ENCODE measurements at places on chromosomes 6 and 20. TPM values are rescaled to one million over a fixed set of nuclear protein-coding genes. Genes with fewer than 3 reads are reported as not detected.

DNA sequence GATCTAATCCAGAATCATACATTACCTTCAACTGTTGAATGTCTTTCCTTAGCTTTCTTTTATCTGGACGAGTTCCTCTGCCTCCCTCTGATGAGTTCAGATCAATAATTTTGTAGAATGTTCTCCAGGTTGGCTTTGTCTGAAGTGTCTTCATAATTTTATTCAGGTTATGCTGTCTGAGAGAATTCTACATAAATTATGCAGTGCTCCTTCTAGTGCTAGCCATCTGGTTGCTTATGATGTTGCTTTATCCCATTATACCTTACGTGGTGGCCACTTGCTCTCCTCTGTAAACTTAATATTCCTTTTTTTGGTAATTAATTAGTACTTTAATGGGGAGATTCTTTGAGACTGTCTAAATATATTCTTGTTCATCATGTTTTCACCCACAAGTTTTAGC lies 67.7 kb upstream of the PTCHD4 start:
- no peak for DNase-seq

GRCh38 chr6:79762370-79762769 lies 131.2 kb downstream of the SH3BGRL2 start:
- no peak for DNase-seq

The C20orf204 gene
- 7.8 TPM for total RNA-seq

- no peak for DNase-seq
Observed at GRCh38 chr6:144139817-144140216, 10.5 kb upstream of the STX11 start.

The ANGPT4 gene
- not detected for total RNA-seq

DNA sequence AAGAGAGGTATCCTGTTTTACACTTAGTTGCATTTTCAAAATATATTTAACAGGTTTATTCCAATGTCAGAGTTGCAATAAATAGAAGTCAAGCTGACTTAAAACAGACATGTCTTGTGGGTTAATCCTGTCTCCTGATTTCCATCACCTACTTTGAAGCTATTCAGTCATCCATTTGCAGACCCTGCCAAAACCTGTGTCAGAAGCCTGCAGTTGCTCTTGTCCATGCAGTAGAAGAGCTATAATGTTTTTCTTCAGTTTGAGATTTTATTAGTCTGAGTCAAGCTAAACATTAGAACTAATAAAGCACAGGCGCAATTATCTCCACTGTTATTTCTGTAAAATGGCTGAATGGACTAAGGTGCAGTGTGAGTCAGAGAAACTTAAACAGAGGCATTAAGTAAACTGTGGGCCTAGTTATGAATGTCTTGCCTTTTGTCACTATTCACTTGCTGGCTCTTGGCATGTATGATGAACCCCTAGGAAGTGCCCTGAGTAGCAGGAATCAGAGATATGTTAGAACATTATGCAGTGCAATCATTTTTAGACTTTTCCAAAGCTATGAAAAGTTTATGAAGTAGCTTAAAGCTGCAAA lies 11.0 kb upstream of the HDGFL1 start:
- DNase-seq: no peak

- no peak for DNase-seq
Observed at GRCh38 chr6:100343316-100344077, 121.2 kb downstream of the SIM1 start.

DNA sequence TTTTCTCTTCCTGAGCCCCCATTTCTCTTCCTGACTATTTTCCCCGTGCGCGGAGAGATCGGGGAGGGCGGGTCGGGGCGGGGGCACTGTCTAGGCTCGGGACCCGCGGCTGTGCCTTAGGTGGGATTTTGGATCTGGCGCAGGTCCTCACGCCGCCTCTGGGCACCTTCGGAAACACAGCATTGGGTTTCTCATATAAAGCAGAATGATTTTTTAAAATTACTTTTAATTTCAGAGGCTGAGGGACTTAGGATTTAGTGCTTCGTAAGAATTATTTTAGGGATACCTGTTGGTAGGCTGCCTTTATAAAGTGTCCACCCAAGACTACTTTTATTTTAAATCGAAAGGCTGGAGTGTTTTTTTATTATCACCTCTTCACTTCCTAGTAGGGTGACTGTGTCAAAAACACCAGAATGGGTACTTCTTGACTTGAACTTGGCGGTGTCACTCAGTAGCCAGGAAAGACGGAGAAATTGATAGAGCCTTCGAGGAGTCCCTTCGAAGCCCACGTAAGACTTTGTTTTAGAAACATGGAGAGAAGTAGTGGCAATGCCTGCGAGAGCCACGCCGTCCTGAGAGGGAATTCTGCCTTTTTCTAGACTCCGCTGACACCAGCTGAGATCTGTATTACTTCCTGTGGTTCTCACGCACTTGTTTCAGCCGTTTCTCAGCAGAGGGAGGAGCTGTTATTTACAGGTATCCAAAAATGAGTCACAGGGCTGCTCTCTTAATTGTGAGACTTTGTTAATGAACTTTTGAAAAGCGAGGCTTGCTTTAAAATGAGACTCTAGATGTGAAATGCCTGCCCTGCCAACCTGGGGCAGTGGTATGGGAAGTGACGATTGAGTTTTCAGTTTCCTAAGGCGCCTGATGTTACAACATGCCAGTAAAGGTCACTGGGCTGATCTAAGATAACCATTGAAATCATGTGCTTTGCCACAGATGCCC lies 667 bp downstream of the STX11 start:
- peak; percentile 13 for DNase-seq

The LTB gene
- 791 TPM for total RNA-seq

The PSORS1C1 gene
- total RNA-seq: not detected

The REM1 gene
- not detected for total RNA-seq

- DNase-seq: no peak
Observed at GRCh38 chr6:51432481-51432880, 613.8 kb downstream of the TFAP2B start.

All from T-helper 17 cell (primary cell).